ENCODE measurements at places on chromosomes 6 and 20.

DNA sequence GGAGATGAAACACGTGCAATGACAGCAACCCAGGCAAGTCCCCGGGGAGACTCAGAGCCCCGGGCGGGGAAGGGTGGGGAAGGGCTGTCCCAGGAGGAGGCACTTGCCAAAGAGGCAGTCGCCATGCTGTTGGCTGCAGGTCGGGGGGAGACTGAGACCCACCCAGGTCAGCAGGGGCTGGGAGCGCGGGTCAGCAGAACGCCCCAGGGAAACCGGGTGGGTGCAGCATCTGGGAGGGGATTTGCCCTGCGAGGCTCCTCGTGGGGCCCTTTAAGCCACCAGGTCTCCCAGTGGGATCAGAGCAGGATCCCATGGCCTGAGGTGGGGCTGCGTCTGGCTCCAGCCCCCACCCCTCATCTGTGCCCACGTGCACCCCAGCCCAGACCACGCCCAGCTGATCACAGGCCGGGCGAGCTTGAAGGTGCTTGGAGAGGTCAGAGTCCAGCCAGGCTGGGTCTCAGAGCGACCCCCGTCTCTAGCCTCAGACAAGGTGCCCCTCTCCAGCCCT lies 65.5 kb downstream of the YTHDF1 start:
- DNase-seq: no peak

DNA sequence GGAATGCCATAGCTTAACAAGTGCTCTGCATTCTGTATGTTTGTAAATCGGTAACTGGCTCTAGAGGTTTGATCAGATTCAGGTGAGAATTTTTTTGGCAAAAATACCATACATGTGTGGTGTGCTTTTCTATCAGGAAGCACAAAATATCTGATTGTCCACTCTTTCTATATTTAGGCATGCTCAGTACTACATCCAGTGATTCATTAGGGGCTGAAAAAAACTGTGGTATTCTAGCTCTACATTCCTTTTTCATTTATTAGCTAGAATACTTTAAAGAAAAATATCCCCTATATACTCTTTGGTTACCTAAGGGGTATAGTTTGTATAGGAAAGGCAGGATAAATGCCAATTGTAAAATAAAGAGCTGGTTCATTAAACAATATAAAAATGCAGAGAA lies 10.6 kb upstream of the ELOVL2 start:
- DNase-seq: no peak

DNA sequence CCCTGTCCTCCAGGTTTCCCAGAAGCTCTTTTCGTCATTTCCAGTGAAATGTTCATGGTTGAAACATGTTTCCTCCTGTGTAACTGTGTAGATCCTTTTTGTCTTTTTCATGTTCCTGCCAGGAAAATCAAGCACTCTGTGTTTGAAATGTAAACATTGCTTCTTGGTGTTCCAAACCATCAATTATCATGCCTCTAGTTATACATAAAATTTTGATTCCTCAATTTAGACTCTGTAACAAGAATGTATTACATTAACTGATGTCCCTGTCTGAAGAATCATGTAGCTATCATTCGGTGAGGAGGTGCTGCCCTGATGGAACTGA lies 546.3 kb upstream of the CITED2 start:
- no peak for DNase-seq

GRCh38 chr6:54467384-54467783 lies 159.1 kb downstream of the TINAG start:
- DNase-seq: no peak

DNA sequence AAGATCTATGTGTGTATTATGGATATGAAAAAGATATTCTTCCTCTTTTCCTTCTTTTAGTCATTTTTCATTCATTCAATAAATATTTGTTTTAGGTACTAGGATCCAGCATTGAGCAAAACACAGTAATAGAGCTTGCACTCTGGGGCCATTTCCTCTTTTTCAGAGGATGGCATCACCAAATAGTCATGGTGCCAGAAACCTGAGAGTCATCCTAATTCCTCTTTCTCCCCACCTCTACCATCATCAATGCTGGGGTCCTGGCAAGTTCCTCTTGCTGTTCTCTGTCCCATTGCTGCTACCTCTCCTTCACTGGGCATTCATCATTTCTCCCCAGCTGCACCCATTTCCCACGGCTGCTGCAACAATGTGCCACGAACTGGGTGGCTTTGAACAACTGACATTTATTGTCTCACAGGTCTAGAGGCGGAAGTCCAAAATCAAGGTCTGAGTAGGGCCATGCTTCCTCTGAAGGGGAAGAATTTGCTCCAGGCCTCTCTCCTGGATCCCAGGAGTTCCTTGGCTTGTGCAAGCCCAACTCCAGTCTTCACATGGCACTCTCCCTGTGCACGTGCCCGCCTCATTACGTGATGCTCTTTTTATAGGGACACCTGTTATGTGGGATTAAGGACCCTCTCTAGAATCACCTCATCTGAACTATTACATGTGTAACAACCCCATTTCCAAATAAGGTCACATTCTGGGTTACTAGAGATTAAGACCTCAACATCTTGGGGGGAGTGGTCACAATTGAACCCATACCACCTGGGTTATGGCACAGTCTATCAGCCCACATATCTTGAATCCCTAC lies 9.5 kb upstream of the IGF2R start:
- no peak for DNase-seq

DNA sequence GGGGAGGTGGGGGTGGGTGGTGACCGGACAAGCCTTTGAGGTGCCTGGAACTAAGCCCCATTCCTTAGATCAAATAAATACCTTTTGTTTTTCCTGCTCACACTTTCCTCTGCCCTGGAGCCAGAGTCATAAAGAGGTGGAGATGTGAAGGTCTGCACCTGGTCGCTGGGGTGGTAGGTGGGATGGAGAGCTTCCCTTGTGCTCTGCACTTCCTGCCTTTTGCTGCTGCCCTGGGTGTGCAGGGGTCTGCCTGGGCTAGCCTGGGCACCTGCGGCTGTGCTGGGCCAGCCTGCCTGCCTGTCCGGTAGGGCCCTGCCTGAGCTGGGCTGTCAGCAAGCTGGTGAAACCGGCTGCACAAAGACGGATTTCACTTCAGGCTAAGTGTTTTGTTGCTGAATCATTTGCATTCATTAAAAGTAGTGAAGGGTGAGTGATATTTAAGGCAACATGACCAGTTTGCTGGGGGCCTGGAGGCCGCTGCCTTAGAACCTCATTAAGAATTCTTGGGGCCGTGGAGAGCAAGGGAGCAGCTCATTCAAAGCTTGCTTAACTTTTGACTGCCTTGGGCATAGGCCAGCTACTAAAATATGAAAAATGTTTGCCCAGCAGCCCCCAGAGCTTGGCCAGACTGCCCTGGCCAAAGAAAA lies 20.5 kb downstream of the PTK7 start:
- DNase-seq: no peak

DNA sequence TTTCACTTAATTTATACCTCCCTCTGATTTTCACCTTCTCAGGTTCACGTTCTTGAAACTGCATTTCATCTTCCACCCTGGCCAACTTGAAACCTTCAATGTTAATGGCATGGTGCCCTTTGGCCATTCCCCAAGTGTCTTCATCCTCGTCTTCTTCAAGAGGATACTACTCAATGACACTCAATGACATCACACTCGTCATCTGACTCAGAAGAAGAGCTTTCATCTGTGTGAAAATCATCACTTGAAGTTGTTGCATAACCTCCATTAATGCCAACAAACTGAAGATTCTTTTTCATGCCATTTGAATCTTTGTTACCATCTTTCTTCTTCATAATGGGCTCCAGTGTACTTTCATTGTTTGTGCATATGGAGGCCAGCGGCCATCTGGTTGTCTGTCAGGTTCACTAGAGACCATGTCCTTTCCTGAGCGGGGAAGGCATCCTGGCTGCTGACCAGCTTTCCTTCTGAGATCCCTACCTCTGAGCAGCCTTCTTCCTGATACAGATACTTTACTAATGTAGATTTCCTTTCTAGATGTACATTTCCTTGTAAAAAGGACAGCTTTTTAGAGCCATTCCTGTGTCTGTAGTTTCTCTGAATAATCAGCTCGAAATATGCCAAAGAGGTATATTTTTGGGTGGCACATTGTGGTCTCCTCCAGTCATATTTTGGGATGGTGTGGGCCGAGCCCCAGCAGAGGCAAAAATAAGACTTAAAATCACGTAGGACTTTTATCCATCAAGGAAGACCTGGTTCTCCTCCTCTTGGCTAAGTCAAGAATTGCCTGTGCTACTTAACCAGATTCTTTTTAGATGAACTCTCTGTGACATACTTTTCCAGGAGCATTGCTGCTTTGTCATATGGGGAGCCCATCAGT lies 21.3 kb downstream of the TRMT6 start:
- no peak for DNase-seq

GRCh38 chr6:32772656-32773055 lies 9.3 kb upstream of the HLA-DQB2 start:
- DNase-seq: no peak

DNA sequence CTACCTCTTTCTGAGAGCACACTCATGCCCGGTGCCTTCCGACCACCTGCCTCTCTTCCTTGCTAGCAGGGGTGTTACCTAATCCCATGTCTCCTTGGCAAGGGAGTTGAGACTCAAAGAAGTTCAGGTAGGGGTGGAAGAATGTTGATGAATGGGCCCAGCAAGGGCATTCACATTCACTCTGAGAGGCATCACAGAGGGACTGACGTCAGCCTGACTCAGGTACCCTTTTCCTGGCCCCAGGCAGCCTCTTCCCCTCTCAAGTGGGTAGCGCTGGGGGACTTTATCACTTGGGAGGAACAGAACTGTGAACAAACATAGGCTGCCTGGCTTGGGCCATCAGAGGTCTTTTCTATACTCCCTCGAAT lies 35.3 kb downstream of the HM13 start:
- DNase-seq: no peak

DNA sequence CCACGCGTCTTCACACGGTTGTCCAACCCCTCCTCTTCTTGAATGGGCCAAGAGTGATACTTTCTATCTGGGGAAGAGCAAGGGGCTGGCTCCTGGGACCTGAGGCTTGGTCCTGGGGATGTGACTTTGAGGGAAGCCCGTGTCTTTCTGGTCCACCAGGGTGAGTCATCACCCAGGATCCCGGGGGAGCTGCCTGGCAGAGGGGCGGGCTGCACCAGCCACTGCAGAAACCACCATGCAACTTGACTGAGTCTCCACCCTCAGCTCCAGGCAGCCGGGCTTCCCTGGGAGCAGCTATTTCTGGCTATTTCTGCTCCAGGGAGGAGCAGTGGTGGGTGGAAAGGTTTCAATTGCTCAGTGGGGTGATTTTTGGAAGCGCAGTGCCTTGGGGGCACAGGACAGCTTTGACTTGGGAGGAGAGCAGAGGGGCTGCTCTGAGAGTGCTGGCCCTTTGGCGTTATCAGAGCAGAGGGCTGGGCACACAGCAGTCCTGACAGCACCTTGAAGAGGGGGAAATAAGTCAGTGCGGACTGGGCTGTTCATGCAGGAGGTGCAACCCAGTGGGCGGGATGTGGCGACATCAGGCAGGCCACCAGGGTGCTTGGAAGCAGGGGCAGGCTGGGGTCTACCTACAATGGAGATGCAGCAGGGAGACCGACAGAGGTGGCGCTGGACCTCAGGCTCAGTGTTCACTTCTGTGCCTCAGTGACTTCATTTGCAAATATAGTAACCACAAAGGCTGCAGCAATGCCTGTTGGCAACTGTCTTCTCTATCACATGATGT lies 45.1 kb upstream of the FAM83D start:
- no peak for DNase-seq

DNA sequence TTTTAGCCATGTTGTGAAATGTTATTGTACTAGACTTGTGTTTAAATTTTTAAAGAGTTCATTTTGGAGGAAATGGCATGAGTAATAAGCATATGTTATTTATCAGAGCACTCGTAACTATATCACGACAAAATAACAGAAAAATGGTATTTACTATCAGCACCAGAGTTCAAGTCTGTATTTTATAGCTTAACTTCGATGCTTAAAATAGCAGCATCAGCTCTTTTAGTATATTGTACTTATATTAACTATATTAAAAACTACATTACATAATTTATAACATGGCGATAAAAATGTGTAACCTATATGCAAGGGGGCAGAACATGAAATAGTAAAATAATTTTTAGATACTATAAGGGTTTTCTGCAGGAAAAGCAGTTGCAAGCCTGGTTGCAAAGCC lies 52.9 kb downstream of the ABRACL start:
- no peak for DNase-seq

DNA sequence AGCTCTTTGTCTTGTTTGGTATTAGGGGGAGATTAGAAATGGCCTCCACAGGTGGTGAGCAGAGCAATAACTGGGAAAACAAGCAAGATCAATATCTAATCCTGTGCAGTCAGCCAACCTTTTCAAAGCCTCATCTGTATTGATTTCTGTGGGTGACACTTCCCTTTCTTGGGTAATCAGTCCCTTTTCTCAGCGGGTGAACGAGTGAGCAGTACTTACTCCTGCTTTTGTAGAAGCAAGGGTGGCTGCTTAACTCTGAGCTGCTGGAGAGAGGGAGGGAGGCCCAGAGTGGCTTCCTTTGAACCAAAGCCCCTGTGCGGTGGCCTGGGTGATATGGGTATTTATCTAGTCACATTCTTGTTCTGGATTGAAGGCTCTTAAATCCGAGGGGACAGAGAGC lies 254.8 kb upstream of the CHD6 start:
- DNase-seq: no peak

GRCh38 chr6:42978487-42978838 lies 518 bp downstream of the PEX6 start:
- no peak for DNase-seq

GRCh38 chr6:63272397-63272796 lies 47.4 kb downstream of the LGSN start:
- no peak for DNase-seq

All from activated CD8-positive, alpha-beta memory T cell treated with anti-CD3 and anti-CD28 coated beads for 48 hours (primary cell).